ENCODE measurements at places on chromosomes 16 and 17.
A peak's percentile ranks its signal among the peaks of the same experiment; 100 is the strongest.

- peak; percentile 40 for DNase-seq
Measured at GRCh38 chr17:57708410-57708809, 36.7 kb downstream of the CCDC182 start.

DNA sequence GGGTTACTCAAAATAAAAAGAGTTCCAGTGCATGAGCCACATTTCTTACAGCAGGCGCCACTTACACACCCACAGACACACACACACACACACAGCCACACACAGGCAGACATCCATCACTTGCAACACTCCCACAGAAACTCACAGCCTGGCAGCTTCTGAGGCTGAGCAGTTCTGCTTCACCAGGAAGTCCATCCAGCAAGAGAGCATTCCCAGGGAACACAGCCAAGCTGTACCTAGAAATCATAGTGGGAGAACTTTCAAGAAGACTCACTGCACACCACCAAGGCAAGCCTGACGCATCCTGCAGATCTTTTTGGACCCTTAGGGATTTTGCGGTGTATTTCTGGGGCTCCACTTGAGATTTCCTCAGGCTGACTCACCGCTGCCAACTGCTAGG, 140.9 kb upstream of the WSB1 start:
- DNase-seq, result no peak

DNA sequence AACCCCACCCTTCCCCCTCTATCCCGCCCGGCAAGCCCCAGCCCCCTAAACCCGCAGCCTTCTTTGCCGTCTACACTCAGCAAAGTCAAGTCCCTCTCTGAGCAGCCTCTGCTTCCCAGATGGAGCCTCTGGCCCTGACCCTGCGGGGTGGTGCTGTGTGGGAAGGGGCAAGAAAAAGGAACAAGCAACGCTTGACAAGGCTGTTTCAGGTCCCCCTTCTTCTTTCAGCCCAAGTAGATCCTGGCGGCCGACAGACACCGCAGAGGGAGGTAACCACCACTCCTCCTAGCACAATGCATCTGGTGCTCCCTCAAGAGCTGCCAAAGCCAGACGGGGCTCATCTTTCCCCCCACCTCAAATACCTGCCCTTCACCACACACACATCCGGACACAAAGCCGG, 178.3 kb downstream of the ENGASE start:
- DNase-seq, result no peak

DNA sequence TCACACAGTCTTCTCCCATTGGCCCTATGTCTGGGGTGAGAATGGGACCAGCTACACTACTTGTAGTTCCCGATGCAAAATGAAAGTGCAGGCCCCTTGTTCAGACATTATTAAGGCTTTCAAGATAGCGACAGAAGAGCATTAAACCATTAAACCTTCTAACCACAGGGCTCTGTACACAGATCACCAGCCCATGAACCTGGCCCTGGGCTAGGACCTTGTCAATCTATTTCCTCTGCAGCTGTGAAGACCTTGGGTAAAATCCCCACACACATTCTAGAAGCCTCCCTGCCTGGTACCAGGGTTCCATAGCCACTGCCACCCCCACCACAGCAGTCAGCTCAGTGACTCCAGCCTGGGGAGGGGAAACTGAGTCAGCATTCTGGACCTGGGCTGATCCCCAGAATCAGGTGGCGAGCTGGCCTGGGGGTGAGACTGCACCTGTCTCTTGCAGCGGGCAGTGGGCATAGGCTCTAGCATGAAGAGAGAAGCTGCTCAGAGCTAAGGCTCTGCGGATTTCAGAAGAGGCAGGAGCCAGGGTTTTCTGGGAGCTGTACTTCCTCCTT, 119.7 kb upstream of the LHX1 start:
- no peak for DNase-seq

- DNase-seq, result no peak
Measured at GRCh38 chr17:3821101-3821500, 20.1 kb upstream of the ITGAE start.

DNA sequence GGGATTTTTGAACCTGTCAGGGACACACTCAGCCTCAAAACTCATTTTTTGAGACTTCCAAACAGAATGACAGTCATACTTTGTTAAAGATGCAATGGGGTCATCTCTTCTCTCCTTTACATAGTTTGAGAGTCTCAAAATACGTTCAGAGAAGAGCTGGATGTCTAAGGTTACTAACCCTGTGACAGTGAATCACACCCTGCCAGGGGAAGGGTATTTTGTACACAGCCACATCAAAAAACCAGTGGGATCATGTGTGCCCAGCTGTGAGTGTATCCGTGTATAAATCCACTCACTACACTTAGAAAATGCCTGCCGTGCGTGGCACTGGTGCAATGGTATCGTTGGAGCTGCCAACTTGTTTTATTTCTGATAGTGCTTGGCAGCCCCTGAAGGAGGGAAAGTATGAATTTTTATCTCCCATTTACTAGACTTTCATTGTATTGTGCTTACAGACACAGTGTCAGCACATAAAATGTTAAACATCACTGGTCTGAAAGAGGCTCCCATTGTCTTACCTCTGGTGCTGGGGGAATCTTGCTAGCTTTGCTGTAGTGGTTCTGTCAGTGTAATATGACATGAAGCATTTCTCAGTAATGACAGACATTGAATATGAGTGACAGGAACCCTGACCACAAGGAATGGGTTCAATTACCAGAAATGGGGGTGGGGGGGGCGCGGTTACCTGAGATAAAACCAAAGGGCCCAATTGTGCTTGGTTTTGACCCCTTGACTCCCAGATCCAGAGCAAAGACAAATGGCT, 256.3 kb downstream of the FTO start:
- no peak for DNase-seq

GRCh38 chr16:66299349-66299748, 67.1 kb upstream of the CDH5 start:
- no peak for DNase-seq

GRCh38 chr17:77115510-77115909, 25.3 kb upstream of the SEC14L1 start:
- DNase-seq, result no peak

GRCh38 chr16:65728167-65728566, 606.3 kb upstream of the CDH11 start:
- DNase-seq, result no peak

- no peak for DNase-seq
Measured at GRCh38 chr17:58119491-58119890, 28.7 kb upstream of the OR4D1 start.

- DNase-seq, result no peak
Measured at GRCh38 chr17:6969323-6969726, 26.5 kb upstream of the ALOX12 start.

DNA sequence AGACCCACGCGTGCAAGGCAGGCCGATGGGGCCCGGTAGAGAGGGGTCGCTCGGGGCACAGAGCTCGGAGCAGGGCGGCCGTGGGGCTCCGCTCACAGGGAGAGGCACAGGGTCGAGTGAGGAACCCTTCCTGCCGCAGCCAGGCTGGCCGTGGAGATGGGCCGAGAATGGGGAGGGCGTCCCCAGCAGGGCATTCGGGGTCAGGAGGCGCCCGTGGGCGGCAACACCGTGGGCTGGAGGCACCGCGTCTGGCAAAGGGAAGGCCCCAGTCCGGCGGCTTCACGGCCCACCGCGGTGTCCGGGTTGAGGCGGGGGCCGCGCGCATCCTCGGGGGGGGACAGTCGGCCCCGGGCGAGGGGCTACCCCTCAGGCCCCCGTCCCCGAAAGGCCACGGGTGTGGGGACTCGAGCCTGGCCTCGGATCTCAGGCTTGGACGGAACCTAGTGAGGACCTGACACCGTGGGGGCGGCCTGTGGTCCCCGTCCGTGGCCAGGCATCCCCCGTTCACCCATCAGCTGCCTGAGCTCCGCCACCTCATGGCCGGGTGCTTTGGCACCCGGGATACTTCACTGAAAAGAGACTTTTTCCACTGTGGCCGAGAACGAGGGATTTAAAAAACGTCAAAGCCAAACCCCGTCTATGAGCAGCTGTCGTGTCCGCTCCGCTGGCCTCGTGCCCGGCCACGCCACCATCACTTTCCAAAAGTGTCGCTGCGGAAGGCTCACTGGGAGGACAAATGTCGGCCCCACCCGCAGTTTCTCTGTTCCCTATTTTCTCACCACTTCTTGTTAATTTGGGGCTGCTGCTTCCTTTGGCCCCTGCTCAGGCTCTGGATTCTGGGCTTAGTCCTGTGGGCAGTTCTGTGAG, 73.6 kb downstream of the METRNL start:
- no peak for DNase-seq

All from NCI-H1694 (cell line).